ENCODE measurements at places on chromosomes 3 and 15.

DNA sequence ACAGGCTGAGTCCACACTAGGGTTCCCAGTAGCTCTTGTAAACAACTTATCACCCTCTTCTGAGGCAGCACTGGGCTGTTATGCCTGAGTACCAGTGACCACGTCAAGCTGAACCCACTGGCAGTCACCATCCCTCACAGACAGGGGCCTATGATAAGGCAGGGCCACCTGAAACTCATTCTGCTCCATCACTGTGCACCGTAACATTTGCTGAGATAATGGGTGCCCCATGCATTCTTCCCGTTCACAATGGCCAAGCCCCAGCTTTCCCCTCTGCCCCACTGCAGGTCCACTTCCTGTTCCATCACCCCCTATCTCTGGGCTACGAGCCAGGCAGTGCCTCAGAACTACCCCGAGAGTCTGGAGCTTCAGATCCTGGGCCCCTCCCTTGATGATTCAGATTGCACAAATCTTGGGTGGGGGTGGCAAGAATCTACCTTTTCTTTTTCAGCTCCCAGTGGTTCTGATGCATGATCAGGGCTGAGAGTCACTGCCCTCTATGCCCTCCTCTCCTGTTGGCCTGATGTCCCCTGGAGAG lies 158.0 kb downstream of the RAB11A start:
- no peak for DNase-seq

GRCh38 chr3:4950948-4951347 lies 28.3 kb upstream of the BHLHE40 start:
- no peak for DNase-seq

GRCh38 chr3:40718681-40719080 lies 193.9 kb downstream of the ZNF621 start:
- DNase-seq: no peak

- DNase-seq: no peak
Observed at GRCh38 chr3:106731230-106731629, 646.0 kb upstream of the CCDC54 start.

GRCh38 chr15:80288131-80288530 lies 36.1 kb upstream of the CTXND1 start:
- no peak for DNase-seq

- DNase-seq: no peak
Observed at GRCh38 chr15:39200586-39200985, 380.3 kb upstream of the THBS1 start.

DNA sequence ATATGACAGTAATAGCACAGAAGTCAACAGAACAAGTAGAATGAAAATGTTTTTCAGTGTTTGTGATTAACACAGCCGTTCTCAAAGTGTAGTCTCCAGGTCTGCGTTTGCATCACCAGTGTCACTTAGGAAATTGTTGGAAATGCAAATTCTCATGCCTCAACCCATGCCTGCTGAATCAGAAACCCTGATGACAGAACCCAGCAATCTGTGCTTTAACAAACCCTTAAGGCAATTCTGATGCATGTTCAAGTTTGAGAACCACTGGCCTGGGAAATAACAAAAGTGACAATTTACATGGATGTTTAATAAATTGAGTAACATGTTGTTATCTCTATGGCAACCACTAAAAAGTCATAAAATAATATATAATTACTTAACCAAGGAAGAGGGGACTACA lies 103.1 kb upstream of the ATP11B start:
- DNase-seq: no peak

DNA sequence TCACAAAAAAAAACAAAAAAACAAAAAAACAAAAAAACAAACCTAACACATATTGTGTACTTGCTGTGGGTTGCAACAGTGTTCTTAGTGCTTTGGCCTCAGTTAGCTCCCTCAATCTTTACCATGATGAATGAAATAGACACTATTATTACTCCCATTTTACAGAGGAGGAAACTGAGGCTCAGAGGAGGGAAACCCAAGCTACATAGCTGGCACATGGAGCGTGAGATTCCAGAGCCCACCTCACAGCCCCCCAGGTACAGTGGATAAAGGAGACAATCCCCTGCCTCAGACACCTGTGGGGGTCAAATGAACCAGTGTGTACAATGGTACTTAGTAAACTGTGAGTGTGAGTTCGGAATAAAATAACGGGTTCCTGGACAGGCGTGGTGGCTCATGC lies 104.9 kb upstream of the SMAD3 start:
- no peak for DNase-seq

GRCh38 chr3:122563717-122564025 lies 429 bp downstream of the PARP9 start:
- peak; percentile 16 for DNase-seq

GRCh38 chr3:9776896-9777693 lies 7.3 kb upstream of the CAMK1 start:
- no peak for DNase-seq

- no peak for DNase-seq
Observed at GRCh38 chr3:112000966-112001365, 2.2 kb downstream of the TAGLN3 start.

GRCh38 chr15:56759450-56759845 lies 26.1 kb upstream of the ZNF280D start:
- DNase-seq: no peak

GRCh38 chr3:79306934-79307570 lies 460.7 kb downstream of the ROBO1 start:
- no peak for DNase-seq

GRCh38 chr15:96053031-96053780 lies 277.3 kb upstream of the NR2F2 start:
- DNase-seq: no peak
